Activated CD4-positive, alpha-beta T cell treated with anti-CD3 and anti-CD28 coated beads, Interleukin-2, amount 10 ng/mL, durations not matched to agents 7 days and 5 days (primary cell): ENCODE measurements at places on chromosomes 7 and 10.

DNA sequence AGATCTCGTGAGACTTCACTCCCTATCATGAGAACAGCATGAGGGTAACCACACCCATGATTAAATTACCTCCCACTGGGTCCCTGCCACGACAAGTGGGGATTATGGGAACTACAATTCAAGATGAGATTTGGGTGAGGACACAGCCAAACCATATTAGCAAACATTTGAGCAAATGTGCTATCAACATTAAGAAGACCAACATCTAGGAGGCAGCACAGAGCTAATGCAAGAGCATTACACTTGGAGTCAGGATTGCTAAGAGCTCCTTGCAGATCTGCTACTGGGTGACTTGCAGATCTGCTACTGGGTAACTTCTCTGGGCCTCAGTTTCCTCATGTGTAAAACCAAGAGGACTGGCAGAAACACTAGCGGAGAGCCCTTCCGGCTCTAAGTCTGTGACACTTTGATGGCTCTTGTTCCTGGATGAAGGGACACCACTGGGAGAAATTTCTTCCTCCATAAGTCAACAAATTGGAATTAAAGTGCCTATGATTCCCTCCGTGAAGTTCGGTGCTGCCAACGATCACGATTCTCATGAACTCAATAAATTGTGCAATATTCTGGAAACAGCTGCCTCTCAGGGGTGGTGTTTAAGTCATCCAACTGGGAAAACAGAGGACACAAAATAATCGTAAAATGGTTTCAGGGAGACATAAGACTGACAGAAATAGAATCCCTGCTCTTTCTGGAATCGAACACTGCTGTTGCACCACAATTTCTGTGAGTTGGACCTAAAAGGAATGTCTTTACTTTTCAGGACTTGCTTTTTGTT is 115.8 kb upstream of the ITGB1 start:
- no peak for DNase-seq

DNA sequence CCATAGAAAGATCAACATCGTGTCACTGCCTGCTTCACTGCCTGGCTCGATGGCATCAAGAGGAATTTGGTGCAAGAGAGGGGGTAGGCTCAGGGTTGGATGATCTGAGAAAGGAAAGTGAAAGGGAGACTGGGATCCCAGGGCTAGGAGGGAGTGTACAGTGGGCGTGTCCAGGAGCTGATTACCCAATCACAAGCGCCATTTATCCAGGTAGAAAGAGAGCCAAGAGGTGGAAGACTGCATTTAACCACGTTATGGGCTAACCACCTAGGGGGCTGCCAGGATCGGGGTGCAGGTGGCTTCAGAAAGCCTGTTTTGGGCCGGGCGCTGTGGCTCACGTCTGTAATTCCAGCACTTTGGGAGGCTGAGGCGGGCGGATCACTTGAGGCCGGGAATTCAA is 10.3 kb downstream of the PODXL start:
- DNase-seq = no peak

- no peak for DNase-seq
Observed at GRCh38 chr10:3126741-3127346, 45.7 kb downstream of the PITRM1 start.

DNA sequence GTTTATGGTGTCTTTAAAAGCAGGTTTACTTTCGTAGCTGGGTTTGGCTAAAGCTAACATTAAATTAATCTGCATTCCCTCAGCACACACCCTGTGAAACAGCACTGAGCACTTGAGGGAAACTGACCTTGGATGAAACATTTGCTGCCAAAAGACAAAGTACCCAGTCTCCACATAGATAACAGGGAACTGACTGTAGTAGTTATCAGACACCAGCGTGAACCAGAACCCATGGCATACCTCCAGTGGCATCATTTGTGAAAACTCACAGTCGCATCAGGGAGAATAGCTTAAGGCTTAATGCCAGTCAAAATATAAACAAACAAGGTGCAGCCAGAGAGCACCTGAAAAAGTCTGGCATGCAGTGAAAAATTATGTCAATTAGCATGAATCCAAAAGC is 357.8 kb upstream of the C7orf33 start:
- no peak for DNase-seq

GRCh38 chr7:125424721-125425120 is 495.1 kb upstream of the POT1 start:
- no peak for DNase-seq

DNA sequence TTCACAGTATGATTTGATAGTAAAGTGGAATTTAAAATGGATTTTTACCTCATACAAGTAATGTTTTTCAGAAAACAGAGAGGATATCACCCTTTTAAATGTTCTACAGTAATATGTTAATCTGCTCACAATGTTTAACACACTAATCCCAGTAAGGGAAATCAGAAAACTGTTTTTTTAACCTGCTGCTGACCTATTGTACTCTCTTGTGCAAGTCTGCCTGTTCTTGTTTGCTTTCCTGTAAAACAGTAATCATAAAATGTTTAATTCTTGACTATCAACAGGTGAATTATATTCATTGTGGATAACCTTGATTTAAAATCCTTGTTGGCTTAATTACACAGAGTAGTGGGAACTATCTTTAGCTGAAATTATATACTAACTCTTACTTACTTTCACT is 126.4 kb downstream of the GNAT3 start:
- no peak for DNase-seq

DNA sequence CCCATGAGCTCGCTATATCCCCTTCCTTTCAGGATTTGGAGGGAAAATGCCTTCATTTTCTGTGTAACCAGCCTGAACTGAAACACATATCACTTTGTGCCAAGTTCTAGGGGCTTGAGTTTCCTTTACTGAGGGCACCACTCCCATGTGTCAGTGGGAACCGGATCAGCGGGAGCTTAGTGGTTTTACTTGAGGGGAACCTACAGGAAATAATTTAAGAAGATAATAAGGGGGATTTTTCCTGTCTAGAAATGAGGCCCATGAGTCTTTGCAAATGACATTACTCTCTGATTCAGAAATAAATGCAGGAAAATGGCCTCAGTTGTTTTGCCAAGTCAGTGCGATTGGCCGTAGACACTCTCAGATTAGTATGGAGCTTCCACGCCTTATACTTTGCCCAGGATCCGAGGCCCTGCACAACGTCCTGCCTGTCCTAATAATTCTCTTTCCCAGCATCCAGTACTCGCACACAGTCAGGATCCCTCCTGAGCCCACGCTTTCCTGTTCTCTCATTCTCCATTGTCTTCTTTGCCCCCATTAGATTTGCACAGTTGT is 86.4 kb upstream of the LYZL1 start:
- no peak for DNase-seq

DNA sequence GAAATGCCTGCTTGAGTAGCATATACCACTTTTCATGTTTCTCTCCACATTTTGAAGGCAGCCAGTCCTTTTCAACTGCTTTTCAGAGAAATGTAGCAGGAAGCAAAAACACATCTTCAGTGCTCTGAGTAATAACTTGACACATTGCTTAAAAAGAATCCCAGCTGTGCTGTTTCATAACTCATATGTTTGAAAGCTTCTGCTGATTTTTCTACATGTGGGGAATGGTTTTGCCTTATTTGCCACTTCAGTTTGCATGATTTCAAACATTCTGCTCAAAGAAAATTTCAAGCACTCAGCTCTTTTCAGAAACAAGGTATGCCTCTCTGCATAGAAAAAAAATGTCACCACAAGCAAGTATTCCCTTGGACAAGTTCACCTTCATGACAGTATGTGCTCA is 732.8 kb downstream of the POM121L12 start:
- no peak for DNase-seq

GRCh38 chr7:54778696-54779540 is 19.9 kb upstream of the SEC61G start:
- DNase-seq = no peak

- DNase-seq = no peak
Observed at GRCh38 chr7:66246554-66247171, 41.5 kb downstream of the TPST1 start.

GRCh38 chr10:52900593-52900992 is 128.0 kb upstream of the MBL2 start:
- DNase-seq = no peak

DNA sequence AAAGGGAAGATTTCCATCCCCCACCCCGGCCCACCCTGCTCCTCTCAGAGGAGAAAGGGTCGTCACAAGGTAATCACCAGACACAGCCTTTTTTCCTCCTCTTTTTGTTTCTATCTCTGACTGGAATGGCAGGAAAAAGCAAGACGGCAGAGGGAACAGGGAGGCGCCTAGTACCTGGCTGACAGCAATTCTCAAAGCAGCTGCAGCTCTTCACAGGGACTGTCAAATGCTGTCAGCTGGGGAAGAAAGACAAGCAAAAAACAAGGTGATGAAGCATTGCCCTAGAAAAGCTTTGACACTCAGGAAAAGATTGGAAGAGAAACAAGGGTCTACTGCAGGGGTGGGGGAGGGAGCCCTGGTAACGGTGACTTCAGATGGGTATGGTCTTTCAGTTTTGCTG is 52.7 kb downstream of the GNA12 start:
- DNase-seq = no peak

DNA sequence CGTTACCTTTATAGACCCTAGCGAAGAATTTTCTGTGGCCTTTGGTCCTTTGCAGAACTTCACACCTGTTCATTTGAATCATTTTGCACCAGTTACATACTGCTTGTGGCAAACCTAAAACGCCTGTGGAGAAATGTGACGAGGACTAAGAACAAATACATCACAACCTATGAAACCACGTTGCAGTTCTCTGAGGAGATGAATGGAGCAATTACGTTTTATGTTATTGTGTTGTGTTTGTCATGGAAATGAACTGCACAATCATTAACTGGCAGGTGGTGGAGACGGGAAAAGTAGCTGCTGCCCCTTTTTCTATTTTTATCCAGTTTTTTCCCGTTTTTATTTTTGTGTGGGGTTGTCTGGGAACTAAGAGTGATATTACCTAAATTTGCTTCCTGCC is 505.5 kb downstream of the SDK1 start:
- no peak for DNase-seq

DNA sequence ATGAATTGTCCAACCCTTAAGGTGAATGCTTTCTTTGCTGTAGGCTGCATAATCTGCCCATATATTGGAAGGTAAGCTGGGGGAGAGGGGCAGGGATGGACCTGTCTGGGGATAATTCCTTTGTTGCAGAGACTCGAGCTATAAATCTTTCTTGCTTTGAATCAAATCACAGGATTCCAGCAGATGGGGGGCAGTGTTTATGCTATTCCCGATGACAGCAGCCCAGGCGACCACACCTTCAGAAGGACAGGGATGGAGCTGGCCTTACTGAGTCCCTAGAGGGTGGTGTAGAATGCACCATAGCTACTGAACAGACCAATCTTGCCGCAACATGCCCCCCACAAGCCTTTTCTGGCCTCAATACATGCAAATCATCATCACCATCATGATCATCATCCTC is 2.5 kb downstream of the PODXL start:
- DNase-seq = no peak

DNA sequence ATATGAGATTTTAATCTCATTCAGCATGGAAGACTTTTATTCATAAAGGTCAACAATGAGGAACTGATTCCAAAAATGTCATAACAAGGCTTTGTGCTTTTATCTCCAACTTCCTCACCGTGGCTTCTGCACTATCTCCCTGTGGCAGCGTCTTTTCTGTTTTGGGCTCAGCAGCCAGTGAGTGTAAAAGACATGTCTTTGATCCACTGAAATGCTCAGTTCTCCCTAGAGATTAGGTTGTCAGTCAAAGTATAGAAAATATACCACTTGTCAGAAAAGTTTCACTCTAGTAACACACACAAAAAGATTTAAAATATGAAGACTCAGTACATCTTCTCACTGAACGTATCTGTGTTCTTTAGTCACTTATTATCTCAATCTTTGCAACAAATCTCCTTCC is 901.8 kb upstream of the ZWINT start:
- DNase-seq = no peak

DNA sequence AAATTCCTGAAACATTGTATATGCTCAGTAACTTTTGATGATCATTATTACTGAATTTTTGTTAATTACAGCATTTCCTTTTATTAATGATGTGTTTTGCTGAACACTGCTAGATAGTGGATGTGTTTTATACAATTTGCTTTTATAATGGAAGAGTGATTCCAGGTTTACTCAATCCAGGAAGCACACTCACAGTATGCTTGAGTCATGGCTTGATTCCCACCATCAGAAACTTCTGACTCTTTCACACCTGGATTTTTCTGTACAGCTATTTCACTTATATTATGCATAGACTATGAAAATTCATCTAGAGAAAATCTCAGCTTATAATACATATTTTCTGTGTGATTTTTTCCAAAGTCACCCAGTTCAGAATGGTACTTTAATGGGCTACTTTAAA is 1040.9 kb downstream of the GRM8 start:
- DNase-seq = no peak

GRCh38 chr10:124300224-124300623 is 118.5 kb downstream of the OAT start:
- DNase-seq = no peak

DNA sequence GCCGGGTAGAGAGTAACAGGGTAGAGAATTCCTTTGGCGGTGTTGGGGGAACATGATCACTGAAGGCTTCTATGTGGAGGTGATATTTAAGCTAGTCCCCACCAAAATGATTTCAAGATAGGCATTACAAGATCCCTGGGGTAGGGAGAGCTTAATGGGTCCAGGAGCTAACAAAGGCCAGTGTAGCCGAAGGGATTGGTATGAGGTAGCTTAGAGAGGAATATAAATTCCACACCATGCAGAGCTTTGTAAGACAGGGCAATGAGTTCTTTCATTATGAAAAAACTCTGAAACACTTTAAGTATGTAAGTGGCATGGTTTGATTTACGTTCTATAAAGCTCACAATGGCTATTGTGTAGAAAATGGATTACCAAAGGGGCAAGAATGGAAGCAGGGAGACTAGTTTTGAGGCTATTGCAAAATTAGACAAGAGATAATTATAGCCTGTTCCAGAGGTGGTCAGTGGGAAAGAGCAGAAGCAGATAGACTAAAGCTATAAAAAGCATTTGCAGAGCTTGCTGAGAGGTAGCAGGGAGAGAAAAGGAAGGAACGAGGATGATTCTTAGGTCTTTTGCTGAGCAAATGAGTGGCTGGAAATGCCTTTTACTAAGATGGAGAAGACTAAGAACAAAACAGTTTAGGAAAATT is 119.7 kb upstream of the SLC25A13 start:
- DNase-seq = no peak
